ENCODE measurements at places on chromosomes 12 and 14. TPM values are rescaled to one million over a fixed set of nuclear protein-coding genes. Genes with fewer than 3 reads are reported as not detected.

LRRIQ1 gene
- total RNA-seq, result not detected

FGF6 gene
- not detected for total RNA-seq

TAS2R19 gene
- total RNA-seq, result 0.78 TPM

RFX4 gene
- not detected for total RNA-seq

RAD51B gene
- 17.4 TPM for total RNA-seq

TMPRSS12 gene
- total RNA-seq, result not detected

SLC7A7 gene
- 0.70 TPM for total RNA-seq

SYT1 gene
- total RNA-seq, result not detected

GALNT16 gene
- not detected for total RNA-seq

MORN3 gene
- 2.5 TPM for total RNA-seq

CAPZA3 gene
- total RNA-seq, result not detected

GYS2 gene
- total RNA-seq, result not detected

RPL41 gene
- total RNA-seq, result 5,711 TPM

EPYC gene
- total RNA-seq, result not detected

KLHL28 gene
- 13.4 TPM for total RNA-seq

CCDC38 gene
- 0.46 TPM for total RNA-seq

TAS2R42 gene
- total RNA-seq, result not detected

SDR9C7 gene
- not detected for total RNA-seq

RPL36AL gene
- total RNA-seq, result 273 TPM

LYZ gene
- total RNA-seq, result 8.7 TPM

KCNA5 gene
- not detected for total RNA-seq

NXPH4 gene
- 0.47 TPM for total RNA-seq

SIX1 gene
- not detected for total RNA-seq

OR6C74 gene
- not detected for total RNA-seq

SCN8A gene
- total RNA-seq, result 0.66 TPM

ASCL1 gene
- total RNA-seq, result not detected

Data from CD8-positive, alpha-beta memory T cell (primary cell).